Foreskin keratinocyte (primary cell): ENCODE measurements at places on chromosomes 5 and 9. TPM values are rescaled to one million over a fixed set of nuclear protein-coding genes. Genes with fewer than 3 reads are reported as not detected.
A peak's percentile ranks its signal among the peaks of the same experiment; 100 is the strongest.

DNA sequence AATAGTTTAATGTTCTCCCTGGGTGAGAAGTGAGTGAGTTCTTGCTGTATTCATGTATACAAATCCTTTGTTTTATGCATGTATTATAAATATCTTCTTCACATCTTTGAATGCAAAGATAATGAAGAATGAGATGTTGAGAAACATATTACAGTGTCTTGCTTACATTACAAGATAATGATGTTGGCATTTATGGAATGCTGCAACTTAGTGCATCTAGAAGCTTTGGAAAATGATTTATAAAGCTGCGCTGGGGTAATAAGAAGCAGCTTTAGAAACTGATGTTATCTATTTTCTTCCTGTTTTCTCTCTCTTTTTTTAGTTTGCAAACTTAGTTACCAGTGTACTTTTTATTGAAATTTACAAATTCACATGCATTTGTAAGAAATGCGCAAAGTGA, 673.4 kb downstream of the KCTD16 start:
- DNase-seq, result no peak

GRCh38 chr5:3056866-3057265, 305.4 kb upstream of the IRX2 start:
- no peak for DNase-seq

DNA sequence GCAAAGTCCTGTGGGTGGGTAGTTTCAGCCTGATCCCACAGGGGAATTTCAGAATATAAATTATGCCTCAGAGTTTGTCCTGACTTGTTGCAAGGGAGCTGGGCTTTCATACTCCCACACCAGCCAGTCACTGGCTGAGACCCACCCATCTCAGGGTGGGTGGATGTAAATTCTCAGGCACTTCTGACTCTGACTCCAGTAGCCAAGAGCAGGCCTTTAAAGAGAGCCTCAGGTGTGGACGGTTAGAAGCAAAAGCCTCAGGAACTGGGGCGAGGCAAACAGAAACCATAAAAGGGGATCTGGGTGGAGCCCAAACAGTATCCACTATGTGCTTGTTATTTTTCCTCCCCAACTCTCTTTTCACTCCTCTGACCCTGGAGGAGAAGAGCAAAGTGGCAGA, 28.6 kb upstream of the FBXW11 start:
- peak; percentile 23 for DNase-seq

DNA sequence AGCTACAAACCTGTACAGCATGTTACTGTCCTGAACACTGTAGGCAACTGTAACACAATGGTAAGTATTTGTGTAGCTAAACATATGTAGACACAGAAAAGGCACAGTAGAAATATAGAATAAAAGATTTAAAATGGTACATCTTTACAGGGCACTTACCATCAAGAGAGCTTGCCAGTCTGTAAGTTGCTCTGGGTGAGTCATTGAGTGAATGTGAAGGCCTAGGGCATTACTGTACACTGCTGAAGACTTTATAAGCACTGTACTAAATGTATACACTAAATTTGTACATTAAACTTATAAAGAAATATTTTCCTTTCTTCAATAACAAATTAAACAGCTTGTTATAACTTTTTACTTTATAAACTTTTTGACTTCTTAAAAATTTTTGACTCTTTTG, 20.5 kb downstream of the ADRB2 start:
- no peak for DNase-seq

DNA sequence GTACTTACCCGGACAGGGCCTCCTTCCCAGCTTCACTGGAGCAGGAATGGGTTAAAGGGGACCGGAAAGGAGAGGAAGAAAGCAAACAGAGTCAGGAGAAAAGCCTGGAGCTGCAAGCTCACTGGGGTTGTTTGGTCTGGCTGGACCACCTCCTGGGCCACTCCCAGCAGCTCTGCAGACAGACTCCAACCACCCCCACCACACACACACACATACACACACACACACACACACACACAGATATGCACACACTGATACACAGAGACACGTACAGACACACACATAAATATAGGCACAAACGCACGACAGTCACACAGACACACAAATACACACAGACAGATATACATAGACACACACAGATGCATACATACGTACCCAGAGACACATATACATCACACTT, 34.9 kb upstream of the SYNPO start:
- no peak for DNase-seq

- DNase-seq, result no peak
Measured at GRCh38 chr5:150172556-150172955, 6.0 kb downstream of the CDX1 start.

DNA sequence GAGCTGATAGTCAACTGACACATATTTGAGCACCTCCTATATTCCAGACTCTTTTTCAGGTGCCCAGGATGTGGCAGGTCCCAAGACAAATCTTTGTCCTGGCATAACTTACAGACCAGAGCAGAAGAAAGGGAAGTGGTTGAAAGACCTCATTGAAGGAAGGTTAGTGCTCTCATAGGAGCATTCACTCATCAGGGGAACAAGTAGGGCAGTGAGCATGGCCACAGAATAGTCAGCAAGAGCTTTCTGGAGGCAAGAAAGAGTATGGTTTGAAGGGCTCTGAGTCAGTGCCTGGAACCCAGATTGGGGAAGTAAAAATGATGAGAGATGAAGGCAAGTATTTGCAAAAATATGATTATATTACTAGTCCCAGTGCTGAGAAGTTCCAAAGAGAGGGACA, 25.0 kb upstream of the ERMP1 start:
- no peak for DNase-seq

DNA sequence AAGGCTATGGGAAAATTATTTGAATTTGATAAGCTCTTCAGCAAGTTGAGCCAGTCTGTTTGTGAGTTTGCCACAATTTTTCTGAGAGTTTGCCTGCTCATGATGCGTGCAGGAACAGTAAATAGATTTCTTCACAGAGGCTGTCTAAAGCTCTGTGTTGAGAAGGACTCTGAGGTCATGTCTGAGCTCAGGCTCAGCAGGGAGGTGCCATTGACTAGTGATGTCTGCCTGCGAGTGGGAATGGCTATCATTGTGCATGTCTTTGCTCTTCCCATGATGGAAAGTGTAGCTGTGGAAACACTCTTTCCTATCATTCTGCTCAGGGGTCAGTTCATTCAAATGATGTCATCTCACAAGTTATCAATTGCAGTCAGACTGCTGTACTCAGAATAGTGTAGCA, 142.8 kb downstream of the RASEF start:
- no peak for DNase-seq

GRCh38 chr5:3325201-3325971, 270.2 kb upstream of the IRX1 start:
- DNase-seq, result peak; percentile 65

GRCh38 chr5:1659100-1659981, 135.6 kb upstream of the LPCAT1 start:
- DNase-seq, result no peak

Gene HBEGF
- total RNA-seq, result 12.1 and 15.0 TPM in 2 replicates

Gene HRH2
- not detected in 2 replicates for total RNA-seq

Gene PRR16
- total RNA-seq, result 0.07 TPM in 1 of 2 replicates, not detected in the other

- no peak for DNase-seq
Measured at GRCh38 chr9:136334541-136334940, 7.2 kb downstream of the GPSM1 start.

GRCh38 chr5:66538531-66538930, 57.7 kb upstream of the MAST4 start:
- no peak for DNase-seq

DNA sequence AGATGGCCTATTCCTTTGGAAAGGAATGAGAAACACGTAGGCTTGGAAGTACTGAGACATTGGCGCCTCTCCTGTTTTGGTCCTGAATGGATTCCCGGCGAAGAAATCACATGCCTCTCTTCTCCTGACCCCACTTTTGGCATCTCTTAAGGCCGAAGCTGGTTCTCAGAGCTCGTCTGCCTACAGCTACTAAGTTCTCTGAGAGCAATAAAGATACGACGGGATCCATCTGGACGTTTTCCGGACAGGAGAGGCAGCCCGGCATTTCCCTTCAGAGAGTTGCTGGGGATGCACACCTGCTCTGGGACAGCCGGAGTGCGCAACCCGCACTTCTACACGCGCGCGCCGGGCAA, 336.8 kb upstream of the PUM3 start:
- DNase-seq, result no peak

Gene INSL4
- not detected in 2 replicates for total RNA-seq

Gene MYOZ3
- 0.34 and 0.53 TPM in 2 replicates for total RNA-seq

Gene DUSP1
- 10.2 and 14.2 TPM in 2 replicates for total RNA-seq

Gene FBXW2
- 45.5 and 48.1 TPM in 2 replicates for total RNA-seq

Gene RNF180
- 5.7 and 5.9 TPM in 2 replicates for total RNA-seq

DNA sequence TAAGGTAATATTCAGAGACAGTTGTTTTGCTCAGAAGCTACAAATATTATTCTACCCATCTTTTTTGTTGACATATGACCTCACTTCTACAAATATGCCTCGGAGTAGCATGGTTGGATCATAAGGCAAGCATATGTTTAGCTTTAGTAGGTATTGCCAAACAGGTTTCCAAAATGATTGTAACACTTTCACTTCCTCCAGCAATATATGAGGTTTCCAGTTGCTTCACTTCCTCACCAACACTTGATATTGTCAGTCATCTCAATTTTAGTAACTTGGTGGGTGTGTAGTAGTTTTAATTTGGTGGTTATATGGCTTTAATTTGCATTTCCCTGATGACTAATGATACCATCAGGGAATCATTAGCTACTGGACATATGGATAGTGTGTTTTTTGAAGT, 46.7 kb downstream of the TNFSF8 start:
- DNase-seq, result peak; percentile 40

GRCh38 chr5:121667292-121667691, 184.4 kb upstream of the FTMT start:
- DNase-seq, result no peak
